Activated effector memory CD4-positive, alpha-beta T cell treated with anti-CD3 and anti-CD28 coated beads, Interleukin-2, amount 50 U/mL, for 16 hours (primary cell): ENCODE measurements at places on chromosomes 3 and 15.

- DNase-seq, result no peak
Observed at GRCh38 chr15:42048080-42048820, 27.4 kb upstream of the PLA2G4E start.

GRCh38 chr3:195035345-195036202 is 235.4 kb downstream of the XXYLT1 start:
- DNase-seq, result no peak

- DNase-seq, result peak; percentile 63
Observed at GRCh38 chr3:183824761-183825455, 469 bp downstream of the MAP6D1 start.

GRCh38 chr15:70342141-70342540 is 244.4 kb upstream of the TLE3 start:
- no peak for DNase-seq

DNA sequence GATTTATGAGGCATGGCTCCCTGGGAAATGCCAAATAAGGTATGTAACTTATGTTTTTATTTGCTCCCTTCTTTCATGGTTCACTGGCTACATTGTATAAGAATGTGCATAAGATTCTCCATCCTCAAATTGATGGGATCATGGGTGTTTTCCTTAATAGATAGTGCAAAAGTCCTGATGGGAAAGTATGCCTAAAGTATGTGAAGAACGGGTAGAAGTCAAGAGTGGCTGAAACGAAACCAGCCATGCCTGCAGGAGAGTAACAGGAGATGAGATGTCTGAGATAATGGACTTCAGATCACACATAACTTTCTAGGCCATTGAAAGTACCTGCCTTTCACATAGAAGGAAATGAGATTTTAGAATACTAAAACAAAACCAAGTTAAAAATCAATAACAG is 56.5 kb downstream of the ZBBX start:
- no peak for DNase-seq

DNA sequence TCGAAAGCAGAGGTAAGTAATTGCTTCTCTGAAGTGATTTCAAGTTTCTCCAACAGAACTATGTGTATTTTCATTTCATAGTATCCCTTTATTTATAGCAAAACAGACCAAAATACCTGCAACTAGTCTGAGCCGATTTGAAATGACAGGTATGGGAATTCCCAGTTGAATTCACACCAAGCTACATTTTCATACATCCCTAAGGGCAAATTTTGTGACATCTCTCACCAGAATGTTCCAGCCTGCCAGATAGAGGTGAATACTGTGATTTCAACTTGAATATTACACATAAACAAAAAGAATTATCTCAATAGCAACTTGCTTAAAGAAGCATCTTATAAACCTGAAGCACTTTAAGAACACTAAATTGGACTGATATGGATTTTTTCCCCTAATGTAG is 235.7 kb downstream of the SLC9A9 start:
- no peak for DNase-seq

DNA sequence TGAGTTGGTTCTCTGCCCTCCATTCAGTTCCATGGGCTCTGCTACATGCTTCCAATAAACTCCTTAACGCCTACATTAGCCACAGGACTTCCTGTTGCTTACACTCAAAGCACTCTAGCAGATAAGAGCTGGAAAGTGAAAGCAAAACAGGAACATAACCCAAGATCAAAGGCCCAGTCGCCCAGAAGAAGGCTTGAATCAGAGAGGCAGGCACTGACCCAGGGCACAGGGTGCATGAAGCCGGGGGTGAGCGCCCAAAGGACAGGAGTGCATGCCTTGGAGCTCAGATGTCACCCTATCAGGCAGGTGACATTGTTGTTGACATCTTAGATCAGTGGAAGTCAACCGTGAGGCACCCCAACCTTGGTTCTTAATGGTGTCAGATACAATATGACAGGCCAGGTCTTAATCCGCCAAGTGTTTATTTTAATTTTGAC is 235.1 kb downstream of the UACA start:
- peak; percentile 82 for DNase-seq

- no peak for DNase-seq
Observed at GRCh38 chr15:48279608-48280007, 51.6 kb upstream of the DUT start.

DNA sequence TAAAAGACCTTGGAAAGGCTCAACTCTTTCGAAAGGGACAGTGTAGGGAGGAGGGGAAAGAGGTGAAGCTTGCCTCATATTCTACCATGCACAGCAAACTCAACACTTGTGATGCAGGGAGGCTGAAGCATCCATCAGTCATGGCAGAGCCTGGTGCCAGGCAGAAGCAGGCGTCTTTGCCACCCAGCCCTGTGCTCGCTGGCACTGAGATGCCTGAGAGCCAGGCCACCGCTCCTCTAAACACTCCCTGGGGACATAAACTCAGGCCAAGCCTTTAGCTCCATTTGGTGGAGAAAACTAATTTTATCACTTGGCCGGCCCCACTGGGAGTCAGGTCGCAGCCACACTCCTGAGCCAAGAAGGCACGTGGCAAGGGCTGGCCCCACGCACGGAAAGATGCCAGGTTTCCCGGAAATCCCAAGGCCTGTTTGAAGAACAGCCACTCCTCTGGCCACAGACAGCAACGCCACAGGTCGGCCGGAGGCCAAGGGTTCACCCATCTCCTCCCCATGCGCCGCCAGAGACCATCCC is 30.7 kb downstream of the XXYLT1 start:
- peak; percentile 59 for DNase-seq

DNA sequence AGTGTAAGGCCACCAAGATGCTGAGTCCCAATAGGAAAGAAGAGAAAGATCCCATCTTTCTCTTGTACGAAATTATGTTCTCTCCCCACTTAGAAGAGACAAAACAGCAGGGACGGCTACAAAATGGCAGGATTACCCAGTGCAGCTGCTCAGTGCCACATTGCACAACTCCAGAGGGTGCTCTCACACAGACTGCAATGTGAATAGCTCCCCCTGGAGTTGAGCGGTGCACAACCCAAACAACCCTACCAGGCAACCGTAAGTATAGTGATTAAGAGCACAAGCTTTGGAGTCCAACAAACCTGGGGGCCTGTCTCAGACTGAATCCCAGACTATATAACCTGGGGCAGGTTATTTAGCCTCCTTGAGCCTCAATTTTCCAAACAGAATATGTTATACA is 3.1 kb upstream of the BHLHE40 start:
- peak; percentile 77 for DNase-seq

- DNase-seq, result peak; percentile 53
Observed at GRCh38 chr3:138364356-138365252, 16.2 kb downstream of the MRAS start.

DNA sequence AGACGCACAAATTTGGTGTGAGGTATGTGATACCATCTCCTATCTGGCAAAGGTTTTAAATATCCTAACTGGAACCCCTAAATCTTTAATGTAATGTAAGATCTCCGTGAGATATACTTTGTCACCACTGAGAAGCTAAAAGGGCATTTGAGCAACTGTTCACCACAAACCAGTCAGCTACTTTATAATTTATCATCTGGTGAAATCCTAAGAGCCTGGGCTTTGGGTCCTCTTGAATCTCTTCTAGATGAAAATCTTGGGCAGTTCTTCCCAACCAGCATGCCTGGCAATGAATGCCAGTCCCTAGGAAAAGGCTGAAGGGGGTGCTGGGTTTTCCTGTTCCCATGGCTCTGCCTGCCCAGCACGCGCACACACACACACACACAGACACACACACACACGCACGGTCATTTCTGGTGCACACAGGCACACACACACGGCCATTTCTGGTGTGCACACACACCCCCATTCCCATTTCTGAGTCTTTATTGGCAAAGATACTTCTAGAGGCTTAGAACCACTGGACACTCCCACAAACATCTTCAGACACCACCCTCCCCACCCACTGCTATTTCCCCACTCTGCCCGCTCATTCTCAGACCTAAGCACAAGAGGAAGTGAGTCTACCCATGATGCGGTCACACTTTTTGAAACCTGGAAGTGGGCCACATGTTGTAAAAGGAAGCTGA is 72.6 kb downstream of the MYO1E start:
- peak; percentile 83 for DNase-seq

GRCh38 chr3:181689546-181689945 is 22.2 kb upstream of the SOX2 start:
- DNase-seq, result no peak

- no peak for DNase-seq
Observed at GRCh38 chr3:59567661-59568060, 517.8 kb upstream of the CFAP20DC start.

- DNase-seq, result no peak
Observed at GRCh38 chr3:128515967-128516366, 23.0 kb upstream of the GATA2 start.

DNA sequence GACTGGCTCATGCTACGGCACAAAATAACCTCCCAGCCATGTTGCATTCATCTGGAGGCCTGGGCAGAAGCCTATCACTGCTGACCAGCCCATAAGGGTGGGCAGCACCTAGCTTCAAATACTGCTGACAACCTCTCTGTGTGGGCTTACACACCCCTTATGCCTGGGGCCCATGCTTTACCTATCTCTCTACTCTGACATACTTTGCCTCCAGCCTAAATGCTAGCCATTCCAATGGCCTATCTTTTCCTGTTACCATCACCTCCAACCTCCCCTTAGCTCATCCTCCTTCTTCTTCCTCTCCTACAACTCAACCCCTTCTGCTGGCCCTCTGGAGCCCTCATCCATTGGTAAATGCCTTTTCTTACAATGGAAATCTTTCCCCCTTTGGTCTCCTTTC is 41.0 kb upstream of the PPP2R3A start:
- no peak for DNase-seq

- no peak for DNase-seq
Observed at GRCh38 chr15:35535365-35535916, 10.5 kb downstream of the DPH6 start.

GRCh38 chr3:42868841-42869240 is 6.8 kb downstream of the CYP8B1 start:
- DNase-seq, result no peak

- DNase-seq, result no peak
Observed at GRCh38 chr15:92970656-92971055, 70.5 kb downstream of the CHD2 start.

- no peak for DNase-seq
Observed at GRCh38 chr3:1394188-1394587, 301.4 kb downstream of the CNTN6 start.

GRCh38 chr3:87158823-87159222 is 68.3 kb upstream of the CHMP2B start:
- DNase-seq, result no peak

DNA sequence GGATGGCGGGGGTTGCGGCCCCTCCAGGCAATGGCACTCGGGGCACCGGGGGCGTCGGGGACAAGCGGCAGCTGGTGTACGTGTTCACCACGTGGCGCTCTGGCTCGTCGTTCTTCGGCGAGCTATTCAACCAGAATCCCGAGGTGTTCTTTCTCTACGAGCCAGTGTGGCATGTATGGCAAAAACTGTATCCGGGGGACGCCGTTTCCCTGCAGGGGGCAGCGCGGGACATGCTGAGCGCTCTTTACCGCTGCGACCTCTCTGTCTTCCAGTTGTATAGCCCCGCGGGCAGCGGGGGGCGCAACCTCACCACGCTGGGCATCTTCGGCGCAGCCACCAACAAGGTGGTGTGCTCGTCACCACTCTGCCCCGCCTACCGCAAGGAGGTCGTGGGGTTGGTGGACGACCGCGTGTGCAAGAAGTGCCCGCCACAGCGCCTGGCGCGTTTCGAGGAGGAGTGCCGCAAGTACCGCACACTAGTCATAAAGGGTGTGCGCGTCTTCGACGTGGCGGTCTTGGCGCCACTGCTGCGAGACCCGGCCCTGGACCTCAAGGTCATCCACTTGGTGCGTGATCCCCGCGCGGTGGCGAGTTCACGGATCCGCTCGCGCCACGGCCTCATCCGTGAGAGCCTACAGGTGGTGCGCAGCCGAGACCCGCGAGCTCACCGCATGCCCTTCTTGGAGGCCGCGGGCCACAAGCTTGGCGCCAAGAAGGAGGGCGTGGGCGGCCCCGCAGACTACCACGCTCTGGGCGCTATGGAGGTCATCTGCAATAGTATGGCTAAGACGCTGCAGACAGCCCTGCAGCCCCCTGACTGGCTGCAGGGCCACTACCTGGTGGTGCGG is 1.9 kb downstream of the CHST2 start:
- peak; percentile 85 for DNase-seq

DNA sequence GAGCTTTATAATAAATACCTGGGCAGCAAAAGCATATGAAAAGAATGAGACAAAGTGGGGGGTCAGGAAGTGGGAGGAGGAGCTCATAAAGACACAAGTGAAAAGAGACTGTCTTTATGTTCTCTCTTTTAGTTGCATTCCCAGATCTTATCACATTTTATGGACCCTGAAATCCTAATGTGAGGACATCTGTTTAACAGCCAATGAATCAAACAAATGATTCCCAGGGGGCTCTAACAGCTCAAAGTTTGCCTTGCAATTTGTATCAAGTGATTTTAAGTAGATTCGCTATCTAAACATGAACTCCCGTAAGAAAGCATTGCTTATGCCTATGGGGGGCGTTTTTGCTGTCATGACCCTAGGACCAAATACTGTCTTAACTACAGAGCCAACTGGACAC is 332.3 kb upstream of the CNTN4 start:
- DNase-seq, result no peak
